ENCODE measurements at places on chromosomes 13 and 19.

DNA sequence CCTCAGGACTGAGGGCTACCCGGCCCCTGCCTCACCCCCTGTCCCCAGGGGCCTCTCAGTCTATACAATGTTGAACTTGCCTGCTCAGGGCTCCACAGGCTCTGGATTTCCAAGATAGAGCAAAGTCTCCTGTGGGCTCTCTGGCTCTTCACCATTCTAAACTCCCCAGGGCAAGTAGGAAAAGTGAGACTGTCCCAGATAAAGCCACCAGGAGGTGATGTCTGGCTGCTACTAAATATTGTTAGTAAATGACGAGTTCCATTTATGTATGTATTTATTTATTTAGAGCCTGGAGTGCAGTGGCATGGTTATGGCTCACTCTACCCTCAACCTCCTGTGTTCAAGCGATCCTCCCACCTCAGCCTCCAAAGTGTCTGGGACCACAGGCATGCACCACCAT, 73.6 kb upstream of the SIAH3 start:
- DNase-seq = no peak

GRCh38 chr13:77810430-77810829, 108.2 kb downstream of the EDNRB start:
- DNase-seq = no peak

- no peak for DNase-seq
Measured at GRCh38 chr19:41695745-41696144, 7.7 kb upstream of the CEACAM7 start.

DNA sequence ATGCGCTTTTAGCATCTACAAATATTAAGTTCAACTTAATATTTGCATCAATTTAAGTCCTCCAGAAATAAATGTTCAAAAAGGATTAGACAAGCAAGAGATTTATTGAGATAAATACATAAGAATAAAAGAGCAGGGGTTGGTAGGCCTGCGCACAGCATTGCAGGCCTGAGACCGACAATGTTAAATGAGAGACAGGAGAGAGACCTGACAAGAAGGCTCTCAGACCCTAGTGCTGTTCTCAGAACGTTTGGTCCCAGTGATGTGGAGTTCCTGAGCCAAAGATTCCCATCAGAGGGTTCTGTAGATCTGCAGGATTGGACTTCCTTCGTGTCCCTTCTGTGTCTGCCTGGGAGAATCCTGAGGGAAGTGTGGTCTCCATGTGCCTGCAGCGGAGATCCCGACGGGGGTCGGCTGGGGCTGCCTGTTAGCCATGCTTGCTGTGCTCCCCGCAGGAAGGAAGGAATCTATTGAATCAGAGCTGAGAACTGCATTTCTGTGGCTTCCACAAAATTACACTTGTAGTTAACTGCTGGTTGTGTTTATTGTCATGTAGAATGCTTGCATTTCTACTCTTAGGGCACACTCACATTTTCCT, 369.9 kb upstream of the SLC10A2 start:
- no peak for DNase-seq

DNA sequence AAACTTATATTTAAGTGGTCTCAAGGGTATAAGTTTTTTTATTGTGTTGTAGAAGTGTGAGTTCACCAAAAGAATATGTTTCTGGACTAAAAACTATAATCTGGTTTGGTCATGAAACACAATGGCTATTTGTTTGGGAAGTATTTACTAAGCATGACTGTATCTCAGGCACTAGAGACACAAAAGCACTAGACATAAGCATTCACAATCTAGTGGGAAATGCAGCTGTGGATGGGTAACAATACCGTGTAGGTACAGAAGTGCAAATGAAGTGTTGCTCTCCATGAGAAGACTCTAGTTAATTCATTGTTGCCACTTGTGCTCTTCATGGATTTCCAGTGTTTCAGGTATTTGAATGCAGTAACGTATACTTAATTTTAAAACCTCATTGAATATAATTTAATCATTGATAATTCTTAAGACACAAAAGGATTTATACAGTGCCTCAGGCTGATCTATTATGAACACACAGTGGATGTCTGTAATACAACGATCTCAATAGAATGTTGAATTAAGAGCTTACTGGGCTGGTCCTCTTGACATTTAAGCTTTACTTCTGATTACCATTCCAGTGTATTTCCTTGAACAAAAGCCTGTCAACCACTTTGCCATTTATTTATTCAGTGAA, 50.9 kb downstream of the TPT1 start:
- no peak for DNase-seq

- DNase-seq = no peak
Measured at GRCh38 chr19:30649934-30650614, 277.9 kb downstream of the ZNF536 start.

DNA sequence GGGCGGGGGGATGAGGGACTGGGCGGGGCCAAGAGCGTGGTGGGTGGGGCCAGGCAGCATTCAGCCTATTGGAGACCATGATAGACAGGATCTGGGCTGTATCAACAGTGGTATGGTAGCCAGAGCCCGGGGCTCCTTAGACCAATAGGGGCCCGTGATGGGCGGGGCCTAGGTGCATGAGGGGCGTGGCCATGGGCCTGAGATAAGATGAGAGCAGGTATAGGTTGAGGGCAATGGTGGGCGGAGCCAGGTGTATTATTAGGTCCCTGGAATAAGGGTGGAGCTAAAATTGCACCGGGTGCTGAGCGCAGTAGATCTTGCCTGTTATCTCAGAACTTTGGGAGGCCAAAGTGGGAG, 5.3 kb downstream of the ABCA7 start:
- peak; percentile 76 for DNase-seq

- peak; percentile 87 for DNase-seq
Measured at GRCh38 chr19:7681340-7682174, 924 bp downstream of the TRAPPC5 start.

DNA sequence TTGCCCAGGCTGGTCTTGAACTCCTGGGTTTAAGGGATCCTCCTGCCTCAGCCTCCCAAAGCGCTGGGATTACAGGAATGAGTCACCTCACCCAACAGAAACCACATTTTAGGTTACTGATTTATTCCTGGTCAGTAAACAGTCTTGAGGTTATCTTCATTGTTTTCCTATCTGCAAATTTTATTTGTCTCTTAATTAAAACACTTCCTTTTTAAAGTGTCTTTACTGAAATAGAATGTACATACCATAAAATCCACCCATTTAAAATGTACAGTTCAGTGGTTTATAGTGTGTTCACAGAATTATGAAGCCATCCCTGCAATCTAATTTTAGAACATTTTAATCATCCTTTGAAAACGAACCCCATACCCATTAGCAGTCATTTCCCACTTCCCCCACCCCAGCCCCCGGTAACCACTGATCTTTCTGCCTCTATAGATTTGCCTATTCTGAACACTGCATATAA, 63.0 kb downstream of the MAP4K1 start:
- no peak for DNase-seq

DNA sequence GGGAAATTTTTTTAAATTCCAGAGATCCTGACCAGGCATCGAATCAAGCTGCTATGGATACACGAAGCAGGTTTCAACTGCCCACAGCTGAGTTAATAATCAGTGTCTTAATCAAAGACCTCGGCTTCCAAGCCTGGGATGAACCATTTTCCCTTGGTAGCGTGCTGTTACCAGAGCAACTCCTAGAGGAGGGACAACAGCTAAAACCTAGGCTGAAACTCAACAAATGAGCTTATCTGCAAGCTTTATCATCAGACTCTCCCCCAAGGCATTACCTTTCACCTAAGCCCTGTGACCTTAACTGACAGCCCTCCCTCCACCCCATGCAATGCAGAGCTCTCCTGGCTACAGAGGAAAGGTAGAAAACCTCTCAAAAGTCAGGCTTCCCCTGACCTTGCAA, 39.7 kb downstream of the RCBTB1 start:
- no peak for DNase-seq

DNA sequence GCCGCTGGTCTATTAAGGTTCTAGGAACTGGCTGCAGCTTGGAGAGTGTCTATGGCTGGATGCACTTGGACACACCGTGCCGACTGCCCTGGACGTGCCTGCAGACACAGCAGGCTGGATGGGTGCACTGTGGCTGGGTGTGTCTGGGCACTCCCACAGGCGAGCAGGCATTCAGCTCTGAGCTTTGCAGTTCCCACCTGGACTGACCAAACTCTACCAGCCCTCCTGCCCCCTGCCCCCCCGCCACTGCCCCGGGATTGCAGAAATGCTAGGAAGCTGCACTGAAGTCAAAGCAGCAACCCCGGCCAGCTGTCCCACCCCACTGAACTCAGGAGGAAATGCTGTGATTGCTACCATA, 7.0 kb upstream of the LRP3 start:
- peak; percentile 64 for DNase-seq

DNA sequence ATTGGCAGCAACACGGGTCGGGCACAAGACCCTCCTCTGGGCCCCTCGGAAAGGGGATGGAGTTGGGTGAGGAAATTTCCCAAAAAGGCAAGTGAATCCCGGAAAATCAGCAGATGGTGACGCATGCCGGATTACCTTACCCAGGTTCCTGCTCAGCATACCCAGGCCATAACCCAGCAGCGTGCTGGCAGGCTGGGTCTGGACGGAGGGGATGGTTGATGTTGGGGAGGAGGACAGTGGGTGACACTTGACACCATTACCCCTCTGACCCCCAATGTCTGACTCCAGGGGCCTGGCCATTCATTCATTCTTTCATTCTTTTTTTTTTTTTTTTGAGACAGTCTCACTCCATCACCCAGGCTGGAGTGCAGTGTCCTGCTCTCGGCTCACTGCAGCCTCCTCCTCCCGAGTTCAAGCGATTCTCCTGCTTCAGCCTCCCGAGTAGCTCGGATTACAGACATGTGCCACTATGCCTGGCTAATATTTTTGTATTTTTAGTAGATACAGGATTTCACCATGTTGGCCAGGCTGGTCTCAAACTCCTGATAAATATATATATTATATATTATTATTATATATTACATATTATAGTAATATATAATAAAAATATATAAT, 799 bp downstream of the PVR start:
- peak; percentile 75 for DNase-seq

Measured in kidney (tissue), 22 donors.